ENCODE measurements at places on chromosomes 11 and 22.

- DNase-seq: peak; percentile 53
Measured at GRCh38 chr11:64650923-64651523, 60.0 kb downstream of the SLC22A12 start.

DNA sequence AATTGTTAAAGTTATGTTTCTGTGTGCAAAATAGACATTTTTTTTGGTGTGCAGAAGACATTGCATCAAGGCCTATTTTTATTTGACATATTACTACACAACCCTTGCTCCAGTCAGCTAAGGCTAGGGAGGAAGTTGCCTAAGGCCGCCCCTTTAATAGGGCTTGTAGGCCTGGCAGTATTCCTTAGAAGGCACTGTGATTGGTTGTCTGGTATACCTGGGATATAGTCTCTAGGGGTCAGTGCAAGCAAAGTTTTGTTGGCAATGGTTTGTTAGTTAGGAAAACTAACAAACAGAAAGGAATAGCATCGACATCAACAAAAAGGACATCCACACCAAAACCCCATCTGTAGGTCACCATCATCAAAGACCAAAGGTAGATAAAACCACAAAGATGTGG lies 16.9 kb downstream of the CCDC15 start:
- DNase-seq: no peak

DNA sequence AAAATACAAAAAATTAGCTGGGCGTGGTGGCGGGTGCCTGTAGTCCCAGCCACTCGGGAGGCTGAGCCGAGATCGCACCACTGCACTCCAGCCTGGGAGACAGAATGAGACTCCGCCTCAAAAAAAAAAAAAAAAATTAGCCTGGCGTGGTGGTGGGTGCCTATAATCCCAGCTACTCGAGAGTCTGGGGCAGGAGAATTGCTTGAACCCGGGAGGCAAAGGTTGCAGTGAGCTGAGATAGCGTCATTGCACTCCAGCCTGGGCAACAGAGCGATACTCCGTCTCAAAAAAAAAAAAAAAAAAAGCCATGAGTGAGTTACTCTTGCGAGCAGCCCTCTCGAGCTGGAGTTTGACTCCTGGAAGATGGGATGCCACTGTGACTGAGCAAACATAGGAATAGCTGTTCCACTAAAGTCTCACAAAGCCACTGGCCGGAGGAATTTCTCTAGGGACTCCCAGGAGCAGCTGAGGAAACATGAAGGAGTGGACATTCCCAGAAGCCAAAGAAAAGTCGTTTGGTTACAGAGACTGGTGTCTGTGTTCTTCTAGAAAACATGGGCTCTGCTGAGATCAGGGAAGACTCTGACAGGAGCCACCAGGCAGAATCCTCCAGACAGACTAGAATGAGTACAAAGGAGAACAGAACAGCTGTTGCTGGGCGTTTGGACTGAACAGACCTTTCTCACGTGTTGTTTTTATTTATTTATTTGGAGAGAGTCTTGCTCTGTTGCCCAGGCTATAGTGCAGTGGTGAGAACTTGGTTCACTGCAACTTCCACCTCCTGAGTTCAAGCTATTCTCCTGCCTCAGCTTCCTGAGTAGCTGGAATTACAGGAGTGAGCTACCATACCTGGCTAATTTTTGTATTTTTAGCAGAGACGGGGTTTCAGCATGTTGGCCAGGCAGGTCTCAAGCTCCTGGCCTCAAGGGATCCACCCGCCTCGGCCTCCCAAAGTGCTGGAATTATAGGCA lies 32.4 kb upstream of the MYH9 start:
- DNase-seq: no peak

GRCh38 chr22:22556995-22557925 lies 1.8 kb downstream of the PRAME start:
- DNase-seq: no peak

DNA sequence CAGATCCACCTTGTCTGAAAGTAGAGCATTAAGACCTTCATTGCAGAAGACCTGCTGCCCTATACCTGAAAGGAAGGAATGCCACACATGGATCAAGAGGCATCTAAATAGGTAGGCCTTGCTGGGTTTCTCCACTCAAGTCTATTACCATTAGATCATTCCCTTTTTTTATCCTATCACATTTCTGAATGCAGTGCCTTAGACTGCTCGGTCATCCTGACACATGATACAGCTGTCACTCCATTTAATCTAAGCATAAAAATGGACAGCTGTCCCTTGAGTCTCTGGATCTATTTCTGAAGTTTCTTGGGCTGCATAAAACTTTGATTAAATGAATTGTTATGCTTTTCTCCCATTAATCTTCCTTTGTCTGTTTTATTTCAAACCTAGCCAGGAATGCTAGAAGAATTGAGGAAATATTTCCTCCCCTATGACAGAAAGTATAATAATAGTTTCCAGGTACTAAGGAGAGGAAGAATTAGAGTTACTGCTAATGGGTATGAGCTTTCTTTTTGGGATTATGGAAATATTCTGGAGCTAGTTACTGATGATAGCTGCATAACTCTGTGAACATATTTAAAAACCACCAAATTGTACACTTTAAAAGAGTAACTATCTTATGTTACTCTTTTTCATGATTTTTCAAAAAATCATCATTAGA lies 88.0 kb downstream of the DLG2 start:
- DNase-seq: no peak

- no peak for DNase-seq
Measured at GRCh38 chr11:124978316-124978715, 24.3 kb downstream of the CCDC15 start.

DNA sequence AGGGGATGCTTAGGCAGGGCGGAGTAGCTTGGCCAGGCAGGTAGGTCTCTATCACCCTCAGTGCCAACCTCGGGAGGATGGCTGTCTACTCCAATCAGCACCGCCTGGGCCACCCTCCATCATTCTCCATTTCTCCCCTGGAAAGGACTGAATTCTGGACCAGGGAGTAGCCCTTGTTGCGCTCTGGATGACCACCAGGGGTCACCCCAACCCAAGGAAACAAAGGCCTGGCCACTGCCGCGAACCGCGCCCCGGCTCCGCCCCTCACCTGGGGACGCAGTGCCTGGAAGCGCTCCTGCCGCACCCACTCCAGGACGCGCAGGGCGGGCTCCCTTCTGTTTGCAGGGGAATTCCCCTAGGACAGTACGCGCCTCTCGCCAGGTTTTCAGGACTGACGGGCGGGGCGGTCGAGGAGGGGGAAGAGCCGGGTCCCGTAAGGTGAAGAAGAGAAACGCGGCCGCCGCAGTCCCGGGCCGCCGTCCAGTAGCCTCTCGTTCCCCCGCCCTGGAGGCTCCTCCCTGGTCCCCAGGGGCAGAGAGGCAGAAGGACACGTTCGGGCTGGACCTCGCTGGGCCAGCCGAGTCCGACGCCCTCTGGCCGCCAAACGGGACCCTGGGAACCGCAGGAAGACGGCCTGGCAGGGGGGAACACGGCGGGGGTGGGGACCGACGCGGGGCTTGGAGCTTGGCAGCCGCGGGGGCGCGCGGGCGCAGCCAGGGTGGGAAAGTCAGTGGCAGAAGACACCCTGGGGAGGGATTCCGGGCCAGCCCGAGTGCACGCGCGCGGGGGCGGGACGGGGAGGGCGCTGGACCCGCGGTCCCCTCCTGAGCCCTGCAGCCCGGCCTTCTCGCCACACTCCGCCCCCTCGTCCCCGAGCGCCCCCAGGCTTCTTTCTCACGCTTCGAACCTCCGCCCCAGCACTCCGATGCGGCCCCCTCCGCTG lies 7.1 kb downstream of the SCN4B start:
- DNase-seq: peak; percentile 95

DNA sequence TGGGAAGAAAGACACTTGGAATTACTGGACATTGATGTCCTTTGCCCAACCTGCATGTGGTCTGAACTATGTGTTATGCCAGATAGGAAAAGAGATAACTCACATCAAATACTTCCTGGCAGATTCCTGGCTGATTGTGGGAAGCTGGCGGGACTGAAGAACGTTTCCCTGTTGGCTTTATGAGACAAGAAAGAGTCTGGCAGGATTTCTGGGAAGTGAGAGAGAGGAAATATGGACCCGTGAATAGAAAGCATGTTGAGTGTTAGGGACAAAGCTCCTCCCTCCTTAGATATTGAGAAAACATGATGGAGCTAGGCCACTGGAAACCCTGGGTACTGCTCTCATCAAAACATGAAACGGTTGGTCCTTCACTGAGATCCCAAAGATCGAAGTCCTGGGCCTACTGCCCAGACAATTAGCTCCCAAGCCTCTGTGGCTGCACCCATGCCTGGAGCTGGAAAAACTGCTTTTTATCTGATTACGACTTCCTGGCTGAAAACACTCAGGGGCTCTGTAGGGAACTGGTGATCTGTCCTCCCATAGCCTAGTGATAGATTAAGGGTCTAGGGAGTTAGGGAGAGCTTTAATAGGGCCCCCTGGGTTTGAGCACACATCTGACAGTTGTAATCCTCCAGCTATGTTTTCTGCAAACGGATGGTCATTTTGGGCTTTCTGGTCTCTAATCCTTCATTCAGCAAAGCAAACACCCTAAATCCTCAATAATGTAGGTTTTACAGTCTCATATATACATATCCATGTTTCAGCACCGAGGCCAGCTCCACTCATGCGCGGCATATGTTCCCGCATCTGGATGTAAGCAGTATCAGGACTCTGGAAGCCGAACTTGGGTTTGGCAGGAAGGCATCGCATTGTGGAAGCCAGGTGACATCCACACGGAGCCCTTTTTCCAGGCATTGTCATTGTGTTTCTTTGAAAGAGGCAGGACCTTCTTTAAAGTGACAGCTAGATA lies 6.1 kb upstream of the B3GAT1 start:
- peak; percentile 32 for DNase-seq

GRCh38 chr11:76083563-76084451 lies 122.5 kb downstream of the WNT11 start:
- DNase-seq: no peak

DNA sequence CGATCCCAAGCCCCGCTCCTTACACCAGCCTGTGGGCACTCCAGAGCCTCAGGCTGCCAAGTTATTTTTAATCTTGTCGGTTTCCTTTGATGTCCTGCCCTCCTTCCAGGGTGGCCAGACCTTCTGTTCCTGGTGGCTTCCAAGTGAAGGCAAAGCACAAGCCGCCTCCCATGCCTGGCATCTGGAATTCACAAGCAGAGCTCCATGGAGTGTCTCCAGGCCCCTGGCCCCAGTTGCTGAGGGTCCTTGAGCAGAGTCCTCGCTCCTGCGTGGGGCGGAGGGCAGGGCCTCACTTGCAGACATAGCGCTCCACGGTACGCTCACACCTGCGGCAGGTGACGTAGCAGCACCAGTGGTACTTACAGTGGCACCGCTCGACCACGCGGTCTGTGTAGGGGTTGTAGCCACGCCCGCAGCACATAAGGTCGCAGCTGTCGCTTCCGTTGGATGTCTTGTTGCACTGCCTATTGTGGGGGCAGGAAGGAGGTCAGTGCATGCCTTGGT lies 19.5 kb downstream of the WNT11 start:
- DNase-seq: no peak

DNA sequence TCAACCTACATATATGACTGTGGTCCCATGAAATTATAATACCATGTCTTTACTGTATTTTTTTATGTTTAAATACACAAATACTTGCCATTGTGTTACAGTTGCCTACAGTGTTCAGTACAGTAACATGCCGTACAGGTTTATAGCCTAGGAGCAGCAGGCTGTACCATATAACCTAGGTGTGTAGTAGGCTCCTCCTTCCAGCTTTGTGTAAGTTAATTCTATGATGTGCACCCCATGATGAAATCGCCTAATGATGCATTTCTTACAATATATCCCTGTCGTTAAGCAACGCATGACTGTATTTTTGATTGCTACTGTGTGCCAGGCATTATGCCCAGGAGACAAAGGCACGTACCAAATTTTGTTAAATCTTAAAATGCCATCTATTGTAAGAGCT lies 163.7 kb downstream of the LDLRAD3 start:
- no peak for DNase-seq

DNA sequence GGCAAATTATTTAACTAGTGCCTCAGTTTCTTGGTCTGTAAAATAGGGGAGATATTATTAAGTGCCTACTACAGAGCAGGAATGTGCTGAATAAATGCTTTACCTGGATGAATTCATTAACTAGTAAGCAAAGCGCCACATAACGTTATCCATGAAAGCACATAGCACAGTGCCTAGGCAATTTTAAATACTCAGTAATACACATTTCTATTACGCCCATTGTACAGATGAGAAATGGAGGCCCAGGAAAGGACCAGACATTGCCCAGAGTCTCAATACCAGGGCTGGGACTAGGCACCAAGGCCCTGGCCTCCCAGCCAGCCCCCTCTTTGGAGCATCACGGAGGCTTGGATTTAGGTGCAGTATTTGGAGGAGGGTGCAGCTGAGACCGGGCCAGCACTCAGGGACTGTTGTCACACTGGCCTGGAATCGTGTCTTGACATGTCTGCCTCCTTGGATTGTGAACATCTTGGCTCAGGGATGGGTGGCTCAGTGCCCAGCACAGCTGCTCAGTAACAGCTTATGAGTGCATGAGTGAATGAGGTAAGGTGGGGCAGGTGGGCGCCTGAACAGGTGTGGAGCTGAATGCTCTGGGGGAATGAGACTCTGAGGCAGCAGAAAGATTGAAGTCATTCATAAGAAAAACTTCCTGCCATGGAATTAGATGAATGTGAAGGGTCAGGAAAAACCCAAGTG lies 42.1 kb upstream of the TPBGL start:
- DNase-seq: no peak

DNA sequence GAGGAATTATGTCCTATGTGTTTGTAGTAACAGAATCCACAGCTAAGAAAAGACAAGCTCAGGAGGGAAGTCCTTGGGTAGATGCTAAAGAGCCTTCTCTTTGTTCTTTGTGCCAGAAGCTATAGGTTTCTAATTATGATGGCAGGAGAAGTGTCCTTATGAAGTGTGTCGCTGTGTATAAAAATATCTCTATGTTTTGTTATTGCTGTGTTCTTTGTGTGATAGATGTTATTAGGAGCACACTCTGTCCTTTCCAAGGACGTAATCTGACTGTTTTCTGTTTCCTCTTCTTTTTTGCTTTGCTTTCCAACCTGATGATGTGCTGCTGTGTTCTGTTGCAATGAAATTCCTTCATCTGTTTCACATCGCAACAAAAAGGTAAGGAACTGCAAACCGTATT lies 171.9 kb downstream of the NCAM1 start:
- no peak for DNase-seq

DNA sequence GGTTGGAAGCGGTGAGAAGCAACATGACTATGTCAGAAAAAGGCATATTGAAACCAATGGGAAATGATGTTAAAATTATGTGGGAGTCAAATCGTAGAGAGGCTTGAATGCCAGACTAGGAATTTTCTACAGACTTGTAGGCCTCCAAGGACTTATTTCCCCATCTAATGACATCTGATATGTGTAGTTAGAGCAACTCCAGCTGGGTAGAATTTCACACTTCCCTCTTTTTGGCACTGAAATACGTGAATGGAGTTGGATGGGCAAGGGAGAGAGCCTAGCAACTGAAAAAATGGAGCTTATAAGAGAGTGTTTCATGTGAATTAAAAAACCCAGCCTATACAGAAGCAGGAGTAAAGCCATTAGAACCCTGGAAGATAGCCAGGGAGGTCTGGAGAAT lies 304.2 kb downstream of the INSC start:
- DNase-seq: no peak
